ENCODE measurements at places on chromosomes 5 and 9. TPM values are rescaled to one million over a fixed set of nuclear protein-coding genes. Genes with fewer than 3 reads are reported as not detected.
A peak's percentile ranks its signal among the peaks of the same experiment; 100 is the strongest.

DNA sequence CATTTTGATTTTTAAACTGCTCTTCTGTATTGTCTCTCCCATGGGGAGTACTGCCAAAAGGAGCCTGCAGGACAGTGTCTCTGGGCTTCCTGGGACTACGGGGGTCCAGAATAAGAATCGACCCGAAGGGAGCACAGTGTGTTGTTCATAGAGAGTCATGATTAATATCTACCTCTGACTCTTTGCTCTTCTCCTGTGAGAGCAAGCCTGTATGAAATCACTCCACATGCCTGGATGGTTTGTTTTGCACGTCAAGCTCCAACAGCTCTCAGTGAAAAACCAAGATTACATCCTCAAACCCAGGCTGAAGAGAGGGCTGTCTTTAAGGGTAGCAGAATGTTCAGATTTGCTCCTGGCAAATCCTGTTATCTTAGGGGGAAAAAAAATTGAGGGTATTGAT lies 1860.0 kb upstream of the WWC1 start:
- DNase-seq, result no peak
- no peak overlapping the region for H3K27ac ChIP-seq
- H3K4me1 ChIP-seq, result no peaks in the 10 kb centered on the region
- no peaks in the 10 kb centered on the region for H3K27me3 ChIP-seq

Gene PARP8
- polyA plus RNA-seq, result 31.2 TPM

DNA sequence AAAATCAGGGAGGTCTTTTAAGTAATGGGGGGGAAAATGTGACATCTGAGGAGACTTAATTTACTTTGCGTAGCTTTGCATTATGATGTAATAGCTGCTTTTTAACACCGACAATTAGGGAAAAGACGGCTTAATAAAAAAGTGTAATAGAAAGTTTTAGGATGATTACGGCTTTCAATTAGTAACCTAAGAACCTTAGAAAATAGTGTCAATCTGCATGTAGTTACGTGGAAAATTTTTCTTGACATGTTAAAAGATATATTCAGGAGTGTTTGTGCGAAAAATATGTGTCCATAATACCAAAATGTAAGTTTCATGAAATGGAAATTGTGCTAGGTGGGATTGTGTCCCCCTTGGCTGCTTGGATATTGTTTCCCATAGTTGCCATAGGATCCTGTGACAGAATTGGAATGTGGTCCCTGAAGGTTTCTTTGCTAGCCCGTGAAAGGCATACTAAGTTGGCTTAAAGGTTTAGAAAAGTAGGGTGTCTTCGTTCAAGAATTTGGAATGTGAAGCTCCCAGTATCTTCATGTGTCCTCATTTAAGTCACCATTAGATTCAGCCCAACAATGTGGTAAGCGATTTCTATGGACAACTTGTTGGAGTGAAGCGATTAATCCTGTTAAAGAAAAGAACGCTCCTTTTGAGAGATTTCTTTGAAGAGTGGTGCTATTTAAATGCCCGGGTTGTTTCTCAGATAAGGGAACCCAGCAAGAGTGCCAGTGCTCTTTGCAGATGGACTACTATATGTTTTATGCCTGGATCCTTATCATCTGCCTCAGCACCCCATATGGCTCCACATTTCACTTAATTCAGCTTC lies 2.0 kb downstream of the RGMB start:
- H3K27me3 ChIP-seq, result no peaks in the 10 kb centered on the region
- peaks cover 6% of the 10 kb centered on the region for H3K36me3 ChIP-seq
- peak overlapping the region; percentile 65 for H3K27ac ChIP-seq
- H3K4me3 ChIP-seq, result peak overlapping the region; percentile 62
- H3K4me1 ChIP-seq, result peaks cover 14% of the 10 kb centered on the region
- DNase-seq, result peak; percentile 55

Gene ACOT12
- polyA plus RNA-seq, result 0.86 TPM

DNA sequence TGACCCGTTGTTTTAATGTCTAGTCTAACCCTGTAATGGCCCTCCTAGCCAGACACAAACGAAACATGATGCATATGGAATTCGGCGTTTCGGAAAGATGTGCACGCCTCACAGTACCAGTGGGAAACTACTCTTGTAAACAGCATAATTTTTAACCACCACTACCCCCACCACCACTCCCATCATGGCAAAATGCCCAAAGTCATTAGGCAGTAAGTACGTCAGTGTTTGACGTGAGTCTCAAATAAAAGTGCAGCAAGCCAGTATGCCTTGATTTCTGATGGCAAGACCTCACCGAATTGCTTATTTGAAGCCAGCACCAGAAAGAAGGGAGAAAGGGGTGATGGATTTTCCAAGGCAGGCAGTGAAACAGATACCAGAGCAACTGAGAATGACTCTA lies 71.4 kb downstream of the ADRB2 start:
- no peaks in the 10 kb centered on the region for H3K36me3 ChIP-seq
- H3K27me3 ChIP-seq, result no peaks in the 10 kb centered on the region
- H3K4me1 ChIP-seq, result no peaks in the 10 kb centered on the region
- no peak overlapping the region for H3K27ac ChIP-seq

DNA sequence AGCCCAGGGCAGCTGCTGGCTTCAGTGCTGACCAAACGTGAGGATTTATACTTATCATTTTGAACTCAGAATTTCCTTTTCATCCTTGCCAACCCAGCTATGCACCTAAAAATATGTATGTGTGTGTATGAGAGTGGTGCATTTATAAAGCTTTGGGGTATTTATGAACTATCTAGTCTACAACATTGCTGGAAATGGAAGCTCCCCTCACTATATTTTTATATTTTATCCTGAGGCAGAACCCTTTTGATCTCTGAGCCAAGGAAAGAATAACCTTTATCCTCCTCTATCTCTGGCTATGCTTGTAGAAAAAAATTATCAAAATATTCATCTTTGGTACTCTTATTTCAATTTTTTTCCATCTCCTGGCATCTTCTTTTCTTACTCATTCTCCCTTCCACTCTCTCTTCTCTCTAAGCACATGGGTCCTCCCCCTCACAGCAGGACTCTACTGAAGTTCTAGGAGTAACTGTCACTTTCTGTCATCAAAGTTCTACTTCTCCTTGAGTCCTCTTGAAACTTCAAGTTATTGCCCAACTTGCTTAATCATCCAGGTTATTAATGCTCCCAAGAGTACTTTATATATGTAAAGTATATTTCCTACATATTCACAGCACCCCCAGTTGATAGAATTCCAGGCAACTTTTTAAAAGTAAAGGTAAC lies 190.9 kb downstream of the HINT1 start:
- H3K4me1 ChIP-seq, result no peaks in the 10 kb centered on the region
- no peak overlapping the region for H3K4me3 ChIP-seq
- H3K36me3 ChIP-seq, result no peaks in the 10 kb centered on the region
- no peak overlapping the region for H3K27ac ChIP-seq

GRCh38 chr5:96958977-96959376 lies 23.1 kb downstream of the LNPEP start:
- no peak for DNase-seq
- H3K27me3 ChIP-seq, result no peaks in the 10 kb centered on the region
- H3K4me3 ChIP-seq, result no peak overlapping the region
- H3K36me3 ChIP-seq, result no peaks in the 10 kb centered on the region

DNA sequence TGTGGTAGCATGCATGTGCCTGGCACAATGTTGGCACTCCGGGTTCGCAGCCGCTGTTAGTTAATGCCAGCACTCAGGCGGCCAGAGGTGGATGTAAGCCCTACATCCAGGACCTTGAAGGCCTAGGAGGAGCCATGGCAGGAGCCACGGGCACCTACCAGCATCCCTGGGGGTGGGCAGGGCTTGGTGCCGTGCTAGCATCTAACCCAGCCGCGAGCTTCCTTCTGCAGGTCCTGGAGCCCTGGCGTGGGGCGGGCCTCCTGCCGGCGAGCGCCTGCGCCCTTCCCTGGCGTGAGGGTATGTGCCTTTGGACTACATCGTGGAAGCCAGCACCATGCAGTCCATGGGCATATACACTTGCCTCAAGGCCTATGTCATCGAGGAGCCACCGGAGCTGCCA lies 53.8 kb downstream of the COL27A1 start:
- no peak overlapping the region for H3K27ac ChIP-seq
- peaks cover 20% of the 10 kb centered on the region for H3K36me3 ChIP-seq
- H3K27me3 ChIP-seq, result no peaks in the 10 kb centered on the region
- H3K4me3 ChIP-seq, result no peak overlapping the region
- no peak for DNase-seq
- H3K4me1 ChIP-seq, result peaks cover 42% of the 10 kb centered on the region

Gene HBEGF
- 21.2 TPM for polyA plus RNA-seq

DNA sequence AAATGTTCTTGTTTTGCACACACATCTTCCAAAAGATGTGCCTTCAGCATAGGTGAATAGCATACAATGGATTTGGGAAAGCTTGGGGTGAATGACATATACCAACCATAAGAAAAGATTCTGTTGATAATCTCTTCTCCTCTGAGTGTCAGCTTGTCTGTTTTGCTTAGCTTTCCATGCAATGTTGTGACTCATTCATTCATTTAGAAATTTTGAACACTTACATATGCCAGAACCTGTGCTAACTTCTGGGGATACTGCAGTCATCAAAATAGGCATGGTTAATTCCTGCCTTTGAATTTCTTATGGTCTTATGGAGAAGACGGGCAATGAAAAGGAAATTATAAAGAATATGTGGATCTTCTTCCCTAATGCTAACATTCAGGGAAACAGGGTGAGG lies 14.1 kb downstream of the ADRB2 start:
- no peaks in the 10 kb centered on the region for H3K36me3 ChIP-seq
- H3K4me3 ChIP-seq, result no peak overlapping the region
- no peaks in the 10 kb centered on the region for H3K4me1 ChIP-seq

DNA sequence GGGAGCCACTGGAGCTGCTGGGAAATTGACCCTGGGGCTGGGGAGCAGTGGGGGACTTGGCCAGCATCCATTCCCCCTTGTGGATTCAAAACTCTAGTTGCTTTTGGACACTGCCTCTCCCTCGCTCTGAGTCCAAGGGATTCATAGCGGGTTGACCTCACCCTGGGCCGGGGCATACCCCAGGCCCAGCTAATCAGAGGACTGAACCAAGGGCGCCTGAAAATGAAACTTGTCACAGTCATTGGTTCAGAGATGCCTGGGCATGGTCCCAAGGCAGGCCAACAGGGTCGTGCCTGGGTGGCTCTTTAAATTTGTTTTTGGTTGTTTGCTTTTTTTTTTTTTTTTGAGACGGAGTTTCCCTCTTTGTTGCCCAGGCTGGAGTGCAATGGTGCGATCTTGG lies 22.6 kb downstream of the STK10 start:
- H3K27me3 ChIP-seq, result no peaks in the 10 kb centered on the region
- no peak overlapping the region for H3K4me3 ChIP-seq
- peaks cover 5% of the 10 kb centered on the region for H3K36me3 ChIP-seq
- H3K4me1 ChIP-seq, result peaks cover 69% of the 10 kb centered on the region

DNA sequence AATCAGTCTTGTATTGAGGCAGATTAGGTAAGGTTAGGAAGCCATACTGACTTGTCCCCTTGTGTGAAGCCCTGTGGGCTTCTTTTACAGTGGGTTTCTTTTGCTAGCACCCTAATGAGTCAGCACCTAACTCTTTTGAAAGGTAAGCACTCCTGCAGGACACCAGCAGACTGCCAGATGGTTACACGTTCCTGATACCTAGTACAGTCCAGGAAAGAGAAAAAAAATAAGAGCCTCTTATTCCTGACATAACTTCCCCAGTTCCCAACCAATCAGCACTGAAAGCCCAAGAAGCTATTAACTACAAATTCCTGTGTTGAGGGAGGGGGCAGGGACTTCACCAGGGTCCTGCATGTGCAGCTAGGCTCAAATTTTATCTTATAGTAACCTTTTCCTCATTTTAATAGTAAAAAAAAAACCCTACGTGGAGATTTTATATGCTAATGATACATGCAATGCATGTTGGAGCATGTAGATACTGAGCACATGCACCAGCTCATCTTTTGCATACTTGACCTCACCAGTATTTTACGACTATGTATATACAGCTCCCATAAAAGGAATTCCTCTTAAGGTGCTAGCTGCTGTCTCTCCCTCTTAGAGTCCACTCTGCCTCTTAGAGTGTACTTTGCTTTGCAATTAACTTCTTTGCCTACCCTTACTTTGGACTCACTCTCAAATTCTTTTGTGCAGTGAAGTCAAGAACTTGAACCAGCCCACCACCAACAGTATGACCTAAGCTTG lies 84.7 kb upstream of the RORB start:
- no peak for DNase-seq
- H3K4me1 ChIP-seq, result no peaks in the 10 kb centered on the region
- H3K36me3 ChIP-seq, result no peaks in the 10 kb centered on the region
- H3K27ac ChIP-seq, result no peak overlapping the region

Gene PCBD2
- polyA plus RNA-seq, result 11.5 TPM

- DNase-seq, result no peak
- no peak overlapping the region for H3K27ac ChIP-seq
- no peaks in the 10 kb centered on the region for H3K4me1 ChIP-seq
- no peaks in the 10 kb centered on the region for H3K36me3 ChIP-seq
- H3K4me3 ChIP-seq, result no peak overlapping the region
- H3K27me3 ChIP-seq, result no peaks in the 10 kb centered on the region
These were observed 421.5 kb upstream of the PTGER4 start for GRCh38 chr5:40258222-40258621.

GRCh38 chr5:20522905-20523482 lies 535.0 kb upstream of the CDH18 start:
- H3K4me3 ChIP-seq, result no peak overlapping the region
- no peaks in the 10 kb centered on the region for H3K36me3 ChIP-seq
- H3K27ac ChIP-seq, result no peak overlapping the region

GRCh38 chr9:82553654-82554366 lies 509.1 kb downstream of the RASEF start:
- H3K27me3 ChIP-seq, result no peaks in the 10 kb centered on the region
- H3K36me3 ChIP-seq, result no peaks in the 10 kb centered on the region
- no peak overlapping the region for H3K4me3 ChIP-seq
- no peak for DNase-seq
- H3K4me1 ChIP-seq, result no peaks in the 10 kb centered on the region
- no peak overlapping the region for H3K27ac ChIP-seq

DNA sequence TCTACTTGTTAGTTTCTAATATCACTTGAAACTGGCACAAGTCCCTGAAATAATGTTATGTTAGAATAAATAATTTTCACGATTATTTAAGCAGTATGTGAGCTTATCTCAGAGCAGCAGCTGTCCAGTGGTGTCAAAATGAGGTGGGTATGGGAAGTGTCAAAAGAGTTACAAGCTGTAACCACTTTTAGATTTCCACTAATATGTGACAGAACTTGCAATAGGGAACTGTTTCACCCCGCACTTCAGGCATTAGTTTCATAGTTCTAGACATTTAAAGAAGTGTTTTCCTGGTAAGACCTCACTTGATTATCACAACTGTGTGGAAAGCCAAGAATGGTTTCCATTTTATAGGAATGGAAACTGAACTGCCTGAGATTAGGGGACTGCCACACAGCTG lies 2.9 kb upstream of the ISCA1 start:
- no peaks in the 10 kb centered on the region for H3K27me3 ChIP-seq
- peaks cover 5% of the 10 kb centered on the region for H3K4me1 ChIP-seq
- no peak overlapping the region for H3K4me3 ChIP-seq
- no peak overlapping the region for H3K27ac ChIP-seq
- no peak for DNase-seq
- peaks cover 4% of the 10 kb centered on the region for H3K36me3 ChIP-seq

- no peaks in the 10 kb centered on the region for H3K4me1 ChIP-seq
- H3K27ac ChIP-seq, result no peak overlapping the region
- no peaks in the 10 kb centered on the region for H3K27me3 ChIP-seq
- DNase-seq, result no peak
- H3K4me3 ChIP-seq, result no peak overlapping the region
These were observed 11.5 kb downstream of the GABRA6 start for GRCh38 chr5:161697001-161697400.

Data from spinal cord (tissue), 10 donors.